ENCODE measurements at places on chromosomes 12 and 14. TPM values are rescaled to one million over a fixed set of nuclear protein-coding genes. Genes with fewer than 3 reads are reported as not detected.

DNA sequence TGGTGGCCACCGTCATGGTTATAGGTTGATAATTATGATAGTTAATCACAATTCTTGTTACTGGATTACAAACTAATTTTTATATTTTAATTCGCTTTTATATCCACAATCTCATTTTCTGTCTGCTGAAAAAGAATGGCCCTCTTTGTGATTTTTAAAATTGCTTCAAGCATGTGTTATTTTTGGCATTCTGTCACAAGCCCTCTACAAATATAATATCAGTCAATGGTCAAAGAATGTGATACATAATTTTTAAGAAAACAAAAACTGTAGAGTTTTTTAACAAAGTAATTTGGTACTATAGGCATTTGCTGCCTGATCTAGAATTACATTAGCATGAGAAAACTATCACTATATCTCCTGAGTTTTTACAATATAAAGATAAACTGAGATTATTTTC, 352.0 kb upstream of the TMTC1 start:
- DNase-seq: no peak

MYRFL gene
- total RNA-seq: not detected

TMEM121 gene
- total RNA-seq: 4.6 TPM

GRCh38 chr12:115763376-115763775, 514.1 kb downstream of the MED13L start:
- no peak for DNase-seq

SLIRP gene
- 104 TPM for total RNA-seq

DNA sequence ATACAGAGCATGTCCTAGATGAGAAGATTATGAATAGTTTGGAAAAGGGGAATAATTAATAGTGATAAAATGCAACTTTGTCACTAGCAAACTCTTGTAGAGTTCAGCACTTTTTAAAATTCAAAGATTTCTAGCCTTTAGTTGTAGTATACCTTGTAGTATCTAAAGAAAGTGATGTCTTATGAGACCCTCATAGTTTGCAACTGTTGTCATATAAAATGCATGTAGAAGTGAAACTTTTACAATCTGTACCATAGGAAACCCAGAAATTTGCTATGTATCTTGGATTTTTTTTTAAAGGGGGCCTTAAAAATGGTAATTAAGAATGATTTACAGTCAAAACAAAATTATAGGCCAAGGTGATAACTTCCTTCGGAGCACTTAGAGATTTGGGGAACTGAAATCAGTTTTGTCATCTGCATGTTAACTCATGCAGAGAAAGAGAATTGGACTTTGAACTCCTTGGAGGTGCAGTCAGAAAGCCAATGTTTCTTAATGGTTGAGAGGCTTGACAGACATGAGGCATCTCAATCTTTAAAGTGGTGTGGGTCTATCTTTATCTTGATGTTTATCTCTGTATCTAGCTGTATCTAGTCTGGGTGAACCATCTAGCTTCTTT, 1.3 kb downstream of the LRRK2 start:
- no peak for DNase-seq

GRCh38 chr14:25988536-25988935, 609.3 kb downstream of the NOVA1 start:
- DNase-seq: no peak

GRCh38 chr14:97994020-97994531, 1196.9 kb downstream of the VRK1 start:
- no peak for DNase-seq

DNA sequence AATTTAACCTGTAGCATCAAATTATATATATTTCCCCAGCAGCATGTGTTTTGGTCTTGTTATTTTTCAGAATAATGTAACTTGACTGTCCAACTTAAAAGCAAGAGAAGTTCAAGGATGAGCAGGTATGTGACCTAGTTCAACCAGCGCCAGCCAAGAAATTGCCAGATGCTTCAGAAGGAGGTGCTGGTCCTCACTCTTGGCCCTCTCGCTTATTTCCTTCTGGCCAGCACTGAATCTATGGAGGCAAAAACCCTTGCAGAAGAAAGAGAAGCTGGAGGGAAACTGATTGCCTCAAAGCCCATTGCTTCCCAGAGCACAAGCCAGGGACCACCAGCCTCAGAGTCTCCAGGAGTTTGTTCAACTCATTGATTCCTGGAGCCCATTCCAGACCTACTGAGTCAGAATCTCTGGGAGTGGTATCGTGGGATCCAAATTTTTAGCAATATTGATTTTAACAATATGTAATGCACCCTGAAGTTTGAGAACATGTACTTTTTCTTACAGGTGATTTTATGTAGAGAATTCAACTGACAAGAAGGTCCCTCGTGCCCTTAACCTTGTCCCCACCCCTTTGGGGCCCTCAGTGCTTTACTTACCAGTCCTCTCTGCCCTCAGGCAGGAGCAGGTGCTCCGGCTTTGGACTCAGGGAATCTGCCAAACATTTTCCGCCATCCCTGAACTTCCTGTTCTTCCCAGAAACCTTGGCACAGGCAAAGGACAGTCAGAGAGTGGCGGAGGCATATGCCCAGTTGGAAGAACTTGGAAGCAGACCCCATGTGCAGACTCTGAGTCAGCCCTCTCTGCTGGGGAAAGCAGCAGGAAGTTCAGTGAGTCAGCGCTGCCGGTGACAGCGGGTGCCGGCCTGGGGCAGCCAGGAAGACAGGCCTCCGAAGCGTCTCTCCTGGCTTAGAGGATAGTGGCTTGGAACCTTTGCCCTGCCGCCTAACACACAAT, 10.4 kb downstream of the BEST3 start:
- DNase-seq: peak; percentile 75

Measured in upper lobe of left lung (tissue), 6 donors.